Effector memory CD4-positive, alpha-beta T cell (primary cell): ENCODE measurements at places on chromosomes 3 and 15.

DNA sequence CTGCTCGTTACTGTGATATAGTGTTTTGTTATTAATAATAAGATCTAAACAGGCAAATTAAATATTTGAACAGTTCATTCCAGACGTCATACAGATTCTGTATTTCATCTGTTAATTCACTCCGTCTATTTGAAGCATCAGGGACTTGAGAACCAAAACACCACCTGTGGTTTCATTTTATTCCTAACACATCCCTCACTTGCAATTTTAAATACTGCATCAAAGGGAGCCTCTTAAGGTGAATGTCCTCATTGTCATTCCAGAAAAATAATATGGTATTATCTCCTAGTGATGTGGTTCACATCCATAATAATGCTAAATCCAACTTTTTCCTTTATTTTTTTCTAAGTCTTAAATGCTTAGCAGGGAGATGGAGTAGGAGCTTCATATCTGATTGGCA lies 1390.9 kb upstream of the CADM2 start:
- no peak for DNase-seq
- no peak overlapping the region for H3K4me3 ChIP-seq
- no peaks in the 10 kb centered on the region for H3K4me1 ChIP-seq
- H3K36me3 ChIP-seq, result no peaks in the 10 kb centered on the region
- no peak overlapping the region for H3K27ac ChIP-seq

DNA sequence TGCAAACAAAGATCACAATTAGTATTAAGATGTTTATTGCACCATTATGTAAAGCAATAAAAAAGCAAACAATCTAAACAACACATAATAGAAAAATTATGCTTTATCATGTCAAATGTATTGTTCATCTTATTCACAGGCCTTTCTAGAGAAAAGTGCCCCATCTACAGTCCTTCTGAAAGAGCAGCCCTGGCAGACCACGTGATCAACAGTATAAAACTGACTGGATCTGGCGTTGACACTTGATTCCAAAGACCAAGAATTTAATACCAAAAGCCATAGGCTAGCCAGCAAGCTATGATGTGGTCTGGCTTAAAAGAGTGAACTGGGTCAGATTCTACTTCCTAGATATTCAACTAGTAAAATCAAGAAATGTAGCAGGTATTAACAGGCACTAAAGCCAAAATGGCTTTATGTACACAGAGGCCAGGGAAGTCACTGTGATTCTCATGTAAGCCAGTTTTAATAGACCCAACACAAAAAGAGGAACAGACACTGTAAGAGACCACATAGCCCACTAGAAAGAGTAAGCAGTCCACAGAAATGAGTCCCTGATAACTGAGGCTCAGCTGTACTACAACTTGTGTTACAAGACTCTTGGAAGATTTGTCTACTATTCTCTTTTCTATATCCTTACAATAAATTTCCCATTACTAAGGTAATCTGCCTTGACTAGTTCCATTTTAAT lies 32.5 kb downstream of the DMXL2 start:
- H3K4me1 ChIP-seq, result no peaks in the 10 kb centered on the region
- no peak for DNase-seq
- H3K27ac ChIP-seq, result no peak overlapping the region
- H3K4me3 ChIP-seq, result no peak overlapping the region
- no peaks in the 10 kb centered on the region for H3K27me3 ChIP-seq

GRCh38 chr15:92625251-92625980 lies 30.2 kb downstream of the FAM174B start:
- H3K36me3 ChIP-seq, result no peaks in the 10 kb centered on the region
- H3K4me1 ChIP-seq, result no peaks in the 10 kb centered on the region
- no peak for DNase-seq

DNA sequence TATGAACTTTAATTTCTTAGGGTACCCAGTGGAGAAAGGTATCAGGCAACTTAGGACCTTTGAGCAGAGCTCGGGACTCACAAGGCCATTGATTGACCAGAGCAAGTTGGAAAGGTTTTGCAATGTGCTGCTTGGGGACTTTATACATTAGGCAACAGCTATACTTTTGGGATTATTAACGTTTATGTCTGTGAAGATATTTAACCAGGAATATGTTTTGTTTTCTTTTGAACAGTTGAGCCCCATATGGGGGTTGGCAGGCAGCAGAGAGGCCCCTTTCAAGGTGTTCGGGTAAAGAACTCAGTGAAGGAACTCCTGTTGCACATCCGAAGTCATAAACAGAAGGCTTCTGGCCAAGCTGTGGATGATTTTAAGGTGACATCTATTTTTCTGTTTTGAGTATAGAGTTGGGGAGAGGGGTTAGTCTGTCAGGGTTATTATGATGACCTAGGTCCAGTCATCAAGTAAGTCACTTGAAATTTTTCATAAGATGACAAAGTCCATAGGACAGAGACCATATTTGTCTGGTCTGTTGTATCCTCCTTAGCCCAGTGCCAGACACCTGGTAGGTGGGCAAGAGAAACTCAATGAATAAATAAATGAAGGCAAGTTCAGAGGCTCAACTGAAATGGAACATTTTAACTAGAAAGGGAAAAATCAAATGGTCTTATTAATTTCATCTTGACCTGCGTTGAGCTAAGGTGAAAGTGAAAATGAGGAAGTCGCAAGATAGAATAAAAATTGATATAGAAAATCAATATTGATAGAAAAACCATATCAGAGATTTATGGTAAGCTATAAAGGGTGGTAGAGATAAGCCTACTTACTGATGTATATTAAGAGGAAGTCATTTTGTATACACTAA lies 2.8 kb downstream of the NFKBIZ start:
- H3K27ac ChIP-seq, result peak overlapping the region; percentile 99
- DNase-seq, result no peak
- H3K27me3 ChIP-seq, result no peaks in the 10 kb centered on the region
- H3K4me1 ChIP-seq, result peaks cover 9% of the 10 kb centered on the region

GRCh38 chr3:38173834-38174418 lies 8.6 kb downstream of the OXSR1 start:
- H3K4me3 ChIP-seq, result no peak overlapping the region
- no peaks in the 10 kb centered on the region for H3K36me3 ChIP-seq
- peaks cover 7% of the 10 kb centered on the region for H3K4me1 ChIP-seq
- no peaks in the 10 kb centered on the region for H3K27me3 ChIP-seq
- DNase-seq, result no peak

DNA sequence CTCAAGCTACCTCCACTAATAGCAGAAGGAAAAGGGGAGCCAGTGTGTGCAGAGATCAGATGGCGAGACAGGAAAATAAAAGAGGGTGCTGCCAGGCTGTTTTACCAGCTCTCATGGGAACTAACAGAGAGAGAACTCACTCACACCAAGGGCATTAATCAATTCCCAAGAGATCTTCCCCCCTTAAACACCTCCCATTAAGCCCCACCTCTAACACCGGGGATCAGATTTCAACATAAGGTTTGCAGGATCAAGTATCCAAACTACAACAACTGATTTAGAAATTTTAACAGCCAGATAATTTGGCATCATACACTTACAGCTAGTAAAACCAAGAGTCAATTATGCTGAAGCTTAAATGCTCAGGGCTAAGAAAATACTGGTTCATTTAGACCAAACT lies 18.9 kb downstream of the CD200 start:
- H3K4me1 ChIP-seq, result no peaks in the 10 kb centered on the region
- DNase-seq, result no peak
- no peak overlapping the region for H3K4me3 ChIP-seq
- H3K36me3 ChIP-seq, result no peaks in the 10 kb centered on the region
- no peaks in the 10 kb centered on the region for H3K27me3 ChIP-seq
- H3K27ac ChIP-seq, result no peak overlapping the region

- no peak for DNase-seq
- H3K27me3 ChIP-seq, result no peaks in the 10 kb centered on the region
Observed at GRCh38 chr15:57732526-57733331, 26.2 kb downstream of the POLR2M start.

DNA sequence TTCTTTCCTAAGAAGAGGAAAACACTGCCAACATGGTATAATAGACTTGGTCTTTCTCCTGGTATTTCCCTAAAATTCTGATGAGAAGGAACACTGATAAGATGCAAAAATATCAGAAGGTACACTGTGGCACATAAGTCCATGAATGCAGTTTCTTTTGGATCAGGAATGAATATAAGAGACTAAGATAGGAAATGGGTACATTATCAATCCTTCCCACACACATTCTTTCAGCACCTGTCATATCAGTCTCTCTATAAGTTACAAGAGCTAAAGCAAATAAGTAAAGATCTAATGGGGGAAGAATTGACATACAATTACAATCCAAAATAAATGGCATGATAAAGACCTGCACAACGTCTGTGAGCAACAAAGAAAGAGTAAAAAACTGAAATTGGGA lies 1101.0 kb downstream of the ROBO2 start:
- H3K4me3 ChIP-seq, result no peak overlapping the region
- H3K4me1 ChIP-seq, result no peaks in the 10 kb centered on the region
- H3K27me3 ChIP-seq, result no peaks in the 10 kb centered on the region
- H3K27ac ChIP-seq, result no peak overlapping the region
- DNase-seq, result no peak

GRCh38 chr3:129039271-129040038 lies 21.1 kb upstream of the GP9 start:
- H3K27ac ChIP-seq, result no peak overlapping the region
- H3K36me3 ChIP-seq, result no peaks in the 10 kb centered on the region
- H3K4me1 ChIP-seq, result no peaks in the 10 kb centered on the region
- H3K27me3 ChIP-seq, result peaks cover 3% of the 10 kb centered on the region
- no peak for DNase-seq
- H3K4me3 ChIP-seq, result no peak overlapping the region

DNA sequence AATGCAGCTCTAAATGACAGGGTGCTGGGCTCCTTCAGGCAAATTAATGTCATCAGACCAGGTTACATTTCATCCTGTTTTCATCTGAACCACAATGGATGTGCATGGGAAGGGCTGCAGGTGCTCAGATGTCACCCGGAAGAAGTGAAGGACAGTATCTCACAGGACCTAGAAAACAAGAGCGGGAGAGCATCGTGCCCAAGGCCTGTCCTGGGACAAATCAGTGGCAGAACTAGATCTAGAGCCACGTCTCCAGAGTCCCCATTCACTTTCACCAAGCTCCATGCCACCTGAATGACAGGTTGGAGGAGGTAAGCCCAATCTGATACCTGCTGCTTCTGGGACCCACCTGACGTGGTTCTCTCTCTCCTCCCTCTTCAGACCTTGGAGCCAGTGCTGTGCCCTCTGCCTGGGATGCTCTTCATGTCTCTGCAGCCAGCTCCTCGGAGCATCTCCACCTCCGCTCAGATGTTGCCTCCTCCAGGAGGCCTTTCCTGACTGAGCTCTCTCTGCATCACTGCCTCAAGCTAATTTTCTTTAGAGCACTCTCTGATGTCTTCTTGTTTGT lies 77.3 kb downstream of the CPN2 start:
- H3K36me3 ChIP-seq, result no peaks in the 10 kb centered on the region
- H3K4me3 ChIP-seq, result no peak overlapping the region
- H3K4me1 ChIP-seq, result no peaks in the 10 kb centered on the region
- H3K27ac ChIP-seq, result no peak overlapping the region
- no peaks in the 10 kb centered on the region for H3K27me3 ChIP-seq

DNA sequence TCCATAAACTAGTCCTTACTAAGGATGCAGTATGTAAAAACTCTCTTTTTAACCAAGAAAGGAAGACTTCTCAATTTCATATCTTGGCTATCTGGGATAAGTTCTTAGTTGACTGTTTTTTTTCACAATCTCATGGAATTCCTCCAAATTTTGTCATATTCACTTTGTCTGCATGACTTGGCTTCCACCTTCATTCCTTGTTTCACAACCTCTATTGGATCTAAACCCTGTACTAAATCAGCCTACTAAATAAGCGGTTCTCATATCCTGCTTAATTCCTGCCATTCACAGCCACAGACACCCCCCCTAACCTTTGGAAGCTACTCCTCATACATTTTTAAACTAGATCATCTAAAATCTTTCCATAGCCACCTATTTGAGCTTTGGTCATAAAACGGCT lies 370.6 kb upstream of the NAALADL2 start:
- H3K36me3 ChIP-seq, result no peaks in the 10 kb centered on the region
- H3K4me3 ChIP-seq, result no peak overlapping the region
- no peaks in the 10 kb centered on the region for H3K4me1 ChIP-seq
- H3K27ac ChIP-seq, result no peak overlapping the region
- DNase-seq, result no peak
- H3K27me3 ChIP-seq, result no peaks in the 10 kb centered on the region

DNA sequence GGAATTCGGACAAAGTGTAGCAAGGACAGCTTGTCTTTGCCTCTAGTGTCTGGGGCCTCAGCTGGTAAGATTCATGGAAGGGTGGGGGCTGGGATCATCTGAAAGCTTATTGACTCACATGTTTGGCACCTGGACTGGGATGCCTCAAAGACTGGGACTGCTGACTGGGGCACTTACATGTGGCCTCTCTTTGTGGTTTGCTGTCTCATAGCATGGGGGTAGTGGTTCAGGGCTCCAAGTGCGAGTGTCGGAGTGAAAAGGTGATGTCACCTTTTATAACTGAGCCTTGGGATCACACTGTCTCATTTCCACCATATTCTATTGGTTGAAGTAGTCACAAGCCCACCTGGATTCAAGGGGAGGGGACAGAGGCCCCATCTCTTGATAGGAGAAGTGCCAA lies 6.8 kb downstream of the MFSD1 start:
- no peak overlapping the region for H3K4me3 ChIP-seq
- H3K27ac ChIP-seq, result no peak overlapping the region
- H3K27me3 ChIP-seq, result no peaks in the 10 kb centered on the region
- no peak for DNase-seq

- no peaks in the 10 kb centered on the region for H3K27me3 ChIP-seq
- H3K4me3 ChIP-seq, result no peak overlapping the region
- H3K27ac ChIP-seq, result no peak overlapping the region
- H3K36me3 ChIP-seq, result no peaks in the 10 kb centered on the region
- DNase-seq, result no peak
- H3K4me1 ChIP-seq, result peaks cover 31% of the 10 kb centered on the region
Observed at GRCh38 chr3:4988983-4989834, 10.0 kb downstream of the BHLHE40 start.

GRCh38 chr3:151412989-151413388 lies 28.4 kb upstream of the P2RY12 start:
- no peak overlapping the region for H3K27ac ChIP-seq
- H3K4me1 ChIP-seq, result no peaks in the 10 kb centered on the region
- H3K4me3 ChIP-seq, result no peak overlapping the region
- no peaks in the 10 kb centered on the region for H3K27me3 ChIP-seq

GRCh38 chr15:58529041-58529440 lies 97.2 kb downstream of the LIPC start:
- no peak overlapping the region for H3K4me3 ChIP-seq
- H3K36me3 ChIP-seq, result no peaks in the 10 kb centered on the region
- H3K4me1 ChIP-seq, result no peaks in the 10 kb centered on the region
- no peak for DNase-seq
- no peak overlapping the region for H3K27ac ChIP-seq

DNA sequence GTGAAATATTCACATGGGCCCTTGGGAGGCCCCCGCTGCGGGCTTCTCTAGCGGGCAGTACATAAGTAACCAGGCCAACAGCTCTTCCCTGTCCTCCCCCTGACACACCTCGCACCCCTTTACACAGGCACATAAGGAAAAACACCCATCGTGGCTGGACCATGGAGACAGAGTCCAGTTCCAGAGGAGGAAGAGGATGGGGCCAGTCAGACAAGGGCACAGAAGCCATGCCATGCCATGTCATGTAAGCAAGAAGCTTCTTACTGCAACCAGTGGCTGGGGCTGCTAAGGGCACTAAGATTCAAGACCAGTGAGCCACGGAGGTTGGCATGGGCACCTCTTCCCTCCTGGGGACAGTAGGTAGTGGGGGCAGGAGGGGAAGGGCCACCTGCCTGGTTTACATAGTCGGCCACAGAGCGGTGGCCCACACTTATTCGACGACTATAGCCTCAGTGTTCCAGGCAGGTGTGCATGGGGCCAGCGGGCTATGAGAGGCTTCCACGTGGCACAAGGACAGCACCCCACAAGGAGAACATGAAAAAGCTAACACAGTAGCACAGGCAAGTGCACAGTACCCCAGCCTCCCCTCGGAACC lies 5.7 kb upstream of the CYP11A1 start:
- H3K36me3 ChIP-seq, result no peaks in the 10 kb centered on the region
- peaks cover 5% of the 10 kb centered on the region for H3K27me3 ChIP-seq
- DNase-seq, result no peak
- peaks cover 8% of the 10 kb centered on the region for H3K4me1 ChIP-seq
